Spleen (tissue), 13 donors: ENCODE measurements at places on chromosomes 6 and 20. TPM values are rescaled to one million over a fixed set of nuclear protein-coding genes. Genes with fewer than 3 reads are reported as not detected.

Gene HAO1
- total RNA-seq: not detected

Gene HCRTR2
- total RNA-seq: not detected

DNA sequence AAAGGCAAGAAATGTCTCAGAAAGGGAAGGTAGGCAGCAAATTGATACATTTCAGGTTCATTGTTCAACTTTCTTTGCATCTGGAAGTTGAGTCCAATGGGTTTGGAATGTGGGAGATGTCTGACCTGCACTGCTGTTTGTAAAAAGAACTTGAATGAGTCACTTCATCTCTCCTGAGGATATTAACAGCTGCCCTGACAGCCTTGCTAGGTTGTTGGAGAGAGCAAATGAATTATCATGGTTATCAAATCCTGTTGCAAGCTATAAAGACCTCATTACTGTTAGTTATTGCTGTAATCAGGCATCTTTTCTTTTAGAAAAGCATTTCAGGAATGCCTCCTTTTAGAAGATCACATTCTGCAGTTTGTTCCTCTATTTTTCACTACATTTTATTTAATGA lies 23.0 kb upstream of the FLRT3 start:
- H3K27me3 ChIP-seq: no peaks in the 10 kb centered on the region
- no peaks in the 10 kb centered on the region for H3K4me1 ChIP-seq
- no peak overlapping the region for H3K4me3 ChIP-seq
- no peak for DNase-seq
- H3K27ac ChIP-seq: no peak overlapping the region

GRCh38 chr20:41604002-41604401 lies 14.2 kb downstream of the CHD6 start:
- no peak for DNase-seq
- peaks cover 8% of the 10 kb centered on the region for H3K4me1 ChIP-seq
- no peaks in the 10 kb centered on the region for H3K36me3 ChIP-seq
- no peaks in the 10 kb centered on the region for H3K27me3 ChIP-seq

GRCh38 chr6:83838727-83839126 lies 14.4 kb upstream of the RIPPLY2 start:
- no peak overlapping the region for H3K4me3 ChIP-seq
- no peaks in the 10 kb centered on the region for H3K36me3 ChIP-seq
- no peaks in the 10 kb centered on the region for H3K4me1 ChIP-seq
- no peak overlapping the region for H3K27ac ChIP-seq
- DNase-seq: no peak
- no peaks in the 10 kb centered on the region for H3K27me3 ChIP-seq

GRCh38 chr20:33093582-33093981 lies 14.1 kb downstream of the BPIFB4 start:
- H3K27me3 ChIP-seq: no peaks in the 10 kb centered on the region
- H3K27ac ChIP-seq: no peak overlapping the region
- H3K4me3 ChIP-seq: no peak overlapping the region
- no peak for DNase-seq
- H3K36me3 ChIP-seq: no peaks in the 10 kb centered on the region
